OCI-LY7 (cell line): ENCODE measurements at places on chromosomes 11 and 22. TPM values are rescaled to one million over a fixed set of nuclear protein-coding genes. Genes with fewer than 3 reads are reported as not detected.

APOBEC3G gene
- total RNA-seq = 34.4 and 36.7 TPM in 2 replicates

DNA sequence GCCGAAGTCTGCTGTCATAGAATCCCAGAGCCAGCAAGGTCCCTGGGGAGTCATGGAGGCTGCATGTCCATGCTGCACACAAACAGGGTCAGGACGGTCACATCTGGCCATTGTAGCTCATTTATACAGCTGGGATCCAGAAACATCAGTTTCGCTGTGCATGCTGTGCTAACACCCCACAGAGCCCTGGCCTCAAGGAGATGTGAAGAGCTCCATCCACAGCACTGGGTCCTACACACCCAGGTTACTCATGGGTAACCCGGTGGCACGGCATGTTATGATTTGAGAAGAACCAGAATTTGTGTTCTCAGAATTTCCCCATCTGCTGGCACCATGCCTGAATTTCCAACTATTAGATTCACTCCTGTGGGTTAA lies 146.3 kb upstream of the ARHGAP20 start:
- no peak for DNase-seq

DNA sequence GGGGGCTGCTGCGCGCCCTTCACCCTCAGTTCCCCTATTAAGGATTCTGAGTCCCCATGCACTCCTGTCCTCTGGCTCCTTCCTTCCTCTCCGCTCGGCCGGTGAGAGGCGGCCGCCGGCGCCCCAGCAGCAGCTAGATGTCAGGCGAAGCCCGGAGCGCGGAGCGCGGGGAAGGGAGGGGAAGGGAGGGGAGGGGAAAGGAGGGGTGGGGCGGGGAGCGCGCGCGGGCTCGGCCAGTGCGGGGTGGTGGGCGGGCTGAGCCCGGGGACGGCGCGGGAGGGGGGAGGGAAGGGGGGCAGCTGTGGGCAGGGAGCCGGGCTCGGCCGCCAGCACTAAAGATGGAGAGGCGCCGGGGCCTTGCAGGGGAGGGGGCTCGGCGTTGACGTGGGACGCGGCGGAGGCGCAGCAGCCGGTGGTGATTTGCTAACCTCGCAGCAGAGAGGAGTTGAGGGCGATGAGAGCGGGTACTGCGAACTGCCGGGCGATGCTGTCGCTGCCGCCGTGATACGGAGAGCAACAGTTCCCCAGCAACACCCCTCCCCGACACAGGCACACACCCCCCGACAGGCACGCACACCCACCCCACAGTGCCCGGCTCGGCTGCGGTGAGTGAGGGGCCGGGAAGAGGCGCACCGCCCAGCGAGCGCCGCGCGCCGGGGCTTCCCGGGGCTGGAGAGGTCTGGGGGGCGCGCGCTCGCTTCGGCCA lies at the start of gene ZBTB16:
ZBTB16 (plus strand) TSS at position 434 of the 706 bp plus-strand sequence. CDS start 3,590 bp downstream, outside the sequence.
- no peak for DNase-seq

- DNase-seq = no peak
Observed at GRCh38 chr11:75955443-75955842, 140.4 kb downstream of the UVRAG start.

DNA sequence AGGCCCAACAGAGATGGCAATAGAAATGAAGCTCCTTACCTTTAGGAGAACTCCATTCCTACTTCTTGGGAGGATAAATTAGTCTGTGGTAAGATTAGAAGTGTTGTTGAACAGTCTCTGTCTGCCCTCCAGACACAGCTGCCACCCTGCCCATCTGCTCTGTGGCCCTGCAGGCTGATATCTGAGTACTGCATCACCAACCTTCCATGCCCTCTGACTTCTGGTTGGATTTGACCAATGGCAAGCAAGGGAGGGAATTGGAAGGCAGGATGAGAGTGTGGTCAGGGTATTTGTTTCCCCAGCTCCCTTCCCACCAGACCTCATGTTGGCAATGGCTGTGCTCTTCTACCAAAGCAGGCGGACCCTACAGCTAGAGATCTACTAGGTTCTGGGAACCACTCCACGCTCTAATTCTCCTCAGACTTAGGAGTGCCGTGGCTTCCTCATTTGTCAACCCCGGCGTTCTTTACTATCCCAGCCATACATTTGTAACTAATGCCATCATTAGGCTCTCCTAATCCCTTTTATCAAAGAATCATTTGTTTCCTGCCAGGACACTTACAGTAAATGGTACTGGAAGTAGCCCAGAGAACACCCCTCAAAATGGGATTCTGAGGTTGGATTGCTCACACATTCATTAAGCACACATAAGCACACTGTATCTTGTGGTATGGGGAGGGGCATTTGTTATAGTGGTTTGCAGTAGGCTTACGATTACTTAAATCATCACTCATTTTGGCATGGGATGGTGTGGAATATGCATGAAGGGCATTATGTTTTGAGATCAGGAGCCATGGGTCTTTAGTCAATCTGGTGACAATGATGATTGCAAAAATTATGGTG lies 35.4 kb upstream of the CD44 start:
- no peak for DNase-seq
